ENCODE measurements at places on chromosomes 2 and 18.

DNA sequence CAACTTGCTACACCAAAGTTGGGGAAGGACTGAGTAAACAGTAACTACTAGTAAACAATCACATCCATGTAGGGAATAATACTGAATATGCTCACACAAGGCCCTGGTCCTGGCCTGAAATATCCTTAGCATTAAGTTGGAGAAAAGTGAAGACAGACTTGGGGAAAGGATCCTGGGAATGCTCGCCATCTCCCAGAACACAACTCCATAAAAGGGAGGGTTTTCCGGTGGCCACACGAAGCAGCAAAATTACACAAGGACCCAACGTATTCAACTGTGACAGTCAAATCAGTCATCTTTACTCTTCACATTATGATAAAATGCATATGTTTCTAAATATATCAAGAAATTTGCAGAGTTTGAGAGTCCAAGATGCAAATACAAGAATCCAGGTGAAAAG is 7.3 kb downstream of the NEMP2 start:
- DNase-seq, result no peak

- DNase-seq, result no peak
Observed at GRCh38 chr2:84288293-84288692, 170.8 kb downstream of the SUCLG1 start.

GRCh38 chr2:27724905-27725701 is 46.4 kb upstream of the MRPL33 start:
- no peak for DNase-seq

- DNase-seq, result no peak
Observed at GRCh38 chr2:132849118-132849517, 179.1 kb upstream of the LYPD1 start.

DNA sequence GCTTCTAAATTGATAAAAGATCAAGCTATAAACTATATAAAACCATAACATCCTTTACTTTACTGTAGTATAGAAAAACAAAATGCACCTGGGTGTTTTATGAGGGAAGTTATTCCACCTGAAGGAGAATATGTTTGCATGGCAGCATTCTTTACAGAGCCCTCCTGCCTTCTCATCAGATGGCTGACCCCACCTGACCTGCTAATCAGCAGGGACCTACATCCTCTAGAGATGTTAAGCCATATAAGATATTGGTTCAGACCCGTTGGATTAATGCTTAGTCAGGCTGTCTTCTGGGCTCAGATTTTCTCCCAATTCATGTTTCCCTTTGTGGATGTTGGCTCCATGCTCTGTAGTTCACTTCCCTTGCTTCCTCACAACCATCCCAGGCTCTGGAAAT is 414.8 kb downstream of the DPP10 start:
- no peak for DNase-seq

GRCh38 chr2:30580391-30580790 is 133.3 kb downstream of the LCLAT1 start:
- no peak for DNase-seq

DNA sequence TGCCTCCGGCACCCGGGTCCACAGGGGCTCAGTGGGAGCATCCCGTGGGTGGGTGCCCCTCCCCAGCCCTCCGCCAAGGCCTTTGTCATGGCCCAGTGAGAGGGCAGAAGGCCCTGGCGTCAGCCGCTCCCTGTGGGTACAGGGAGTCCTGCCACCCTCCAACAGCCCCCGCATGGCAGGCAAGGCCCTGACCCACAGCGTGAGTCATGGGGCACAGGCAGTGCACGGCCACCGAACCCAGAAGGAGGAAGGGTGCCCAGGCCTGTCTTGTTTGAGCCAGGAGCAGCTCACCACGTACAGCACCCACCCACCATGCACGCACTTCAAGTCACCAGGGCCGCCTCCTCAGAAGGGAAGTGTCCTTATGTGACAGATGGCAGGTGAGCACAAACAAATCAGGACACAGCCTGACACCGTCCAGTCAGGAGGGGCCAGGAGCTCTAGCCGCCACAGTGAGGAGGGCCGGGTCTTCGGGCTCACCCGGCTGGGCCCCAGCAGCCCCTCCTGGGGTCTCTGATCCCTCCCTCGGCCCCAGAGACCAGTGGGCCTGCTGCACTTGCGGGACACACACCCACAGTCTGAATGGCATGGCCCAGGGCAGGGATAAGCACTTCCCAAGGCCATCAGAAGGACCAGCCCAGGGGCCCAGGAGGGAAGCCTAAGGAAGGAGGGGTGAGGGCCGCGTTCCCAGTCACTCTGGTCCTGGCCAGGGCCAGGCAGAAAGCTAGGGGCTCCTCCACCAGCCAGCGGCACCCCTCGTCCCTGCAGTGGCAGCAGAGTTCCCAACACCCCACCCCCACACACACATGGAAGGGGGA is 25.8 kb downstream of the BIN1 start:
- DNase-seq, result peak; percentile 94

- no peak for DNase-seq
Observed at GRCh38 chr2:26904839-26905238, 56.9 kb downstream of the DPYSL5 start.

DNA sequence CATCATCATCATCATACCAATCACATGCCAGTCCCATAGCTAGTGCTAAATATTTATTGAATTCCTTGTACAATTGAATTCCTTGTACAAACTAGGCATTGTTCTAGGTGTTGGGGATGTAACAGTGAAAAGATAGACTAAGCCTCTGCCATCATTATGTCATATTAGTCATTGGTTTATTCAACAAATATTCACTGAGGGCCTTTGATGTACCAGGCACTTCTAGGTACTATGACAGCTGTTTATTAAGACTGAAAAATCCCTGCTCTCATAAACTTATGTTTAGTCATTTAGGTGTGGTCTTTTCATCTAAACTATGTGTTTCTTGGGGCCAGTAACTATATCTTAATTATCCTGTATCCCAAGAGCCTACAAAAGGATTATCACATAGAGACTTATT is 412.3 kb upstream of the ETAA1 start:
- no peak for DNase-seq

- DNase-seq, result no peak
Observed at GRCh38 chr2:217090024-217090473, 230.2 kb upstream of the TNP1 start.
